ENCODE measurements at places on chromosomes 4 and X. TPM values are rescaled to one million over a fixed set of nuclear protein-coding genes. Genes with fewer than 3 reads are reported as not detected.

DNA sequence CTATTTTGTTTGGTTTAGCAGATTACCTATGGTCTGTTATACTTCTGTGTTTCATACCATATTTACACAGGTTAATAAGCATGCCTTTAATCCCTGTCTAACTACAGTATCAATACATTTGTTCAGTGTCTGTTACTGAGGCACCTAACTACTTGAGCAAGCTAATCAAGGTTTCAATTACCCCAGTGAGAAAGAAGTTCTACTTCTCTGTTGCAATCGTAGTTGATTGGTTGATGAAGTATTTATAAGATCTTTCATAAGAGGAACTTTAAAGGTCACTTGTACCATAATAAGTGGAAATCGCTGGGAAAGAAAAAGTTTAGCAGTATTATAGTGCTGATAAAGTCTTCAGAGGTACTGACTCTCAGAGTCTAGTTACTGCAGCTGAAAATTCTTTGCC lies 490.6 kb downstream of the RPA4 start:
- DNase-seq = no peak

DNA sequence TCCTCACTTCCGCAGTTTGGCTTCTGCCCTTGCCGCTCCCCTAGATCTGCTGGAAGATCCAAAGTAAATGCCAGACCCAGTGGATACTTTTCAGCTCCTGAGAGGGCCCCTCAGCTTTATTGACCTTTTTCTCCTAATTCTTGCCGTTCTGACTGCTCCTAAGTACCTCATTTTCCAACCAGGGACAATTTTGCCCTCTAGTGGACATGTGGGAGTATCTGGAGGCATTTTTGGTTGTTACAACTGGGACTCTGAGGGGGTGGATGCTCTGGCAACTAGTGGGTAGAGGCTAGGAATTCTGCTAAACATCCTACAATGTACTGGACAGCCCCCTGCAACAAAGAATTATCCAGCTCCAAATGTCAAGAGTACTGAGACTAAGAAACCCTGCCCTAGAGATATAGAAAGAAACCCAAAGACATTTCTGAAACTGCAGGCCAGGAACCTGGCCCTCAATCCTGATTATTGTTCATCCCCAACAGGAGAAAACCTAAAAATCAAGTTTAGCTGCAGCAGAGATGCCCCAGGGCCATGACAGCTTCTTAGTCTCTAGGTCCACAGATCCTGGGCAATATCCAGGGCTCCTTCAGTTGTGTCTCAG lies 3.4 kb downstream of the TEX13B start:
- no peak for DNase-seq

DNA sequence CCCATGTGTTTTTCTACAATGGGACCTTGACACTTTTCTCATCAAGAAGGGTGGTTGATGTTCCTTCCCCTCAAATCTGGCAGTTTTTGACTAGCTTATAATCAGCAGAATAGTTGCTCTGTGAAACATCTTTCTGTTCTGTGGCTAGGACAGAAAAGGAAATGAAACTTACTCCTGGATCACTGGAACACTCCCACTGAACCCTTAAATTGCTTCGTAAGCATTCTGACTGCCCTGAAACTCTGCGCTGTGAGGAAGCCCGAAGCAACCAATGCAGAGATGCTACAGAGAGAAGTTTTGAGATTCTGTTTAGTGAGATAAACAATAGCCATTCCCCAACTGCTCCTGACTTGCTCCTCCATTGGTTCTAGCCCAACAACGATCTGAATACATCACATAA lies 602.2 kb downstream of the CENPC start:
- DNase-seq = no peak

GRCh38 chr4:150355418-150355817 lies 226.5 kb upstream of the MAB21L2 start:
- DNase-seq = no peak

DNA sequence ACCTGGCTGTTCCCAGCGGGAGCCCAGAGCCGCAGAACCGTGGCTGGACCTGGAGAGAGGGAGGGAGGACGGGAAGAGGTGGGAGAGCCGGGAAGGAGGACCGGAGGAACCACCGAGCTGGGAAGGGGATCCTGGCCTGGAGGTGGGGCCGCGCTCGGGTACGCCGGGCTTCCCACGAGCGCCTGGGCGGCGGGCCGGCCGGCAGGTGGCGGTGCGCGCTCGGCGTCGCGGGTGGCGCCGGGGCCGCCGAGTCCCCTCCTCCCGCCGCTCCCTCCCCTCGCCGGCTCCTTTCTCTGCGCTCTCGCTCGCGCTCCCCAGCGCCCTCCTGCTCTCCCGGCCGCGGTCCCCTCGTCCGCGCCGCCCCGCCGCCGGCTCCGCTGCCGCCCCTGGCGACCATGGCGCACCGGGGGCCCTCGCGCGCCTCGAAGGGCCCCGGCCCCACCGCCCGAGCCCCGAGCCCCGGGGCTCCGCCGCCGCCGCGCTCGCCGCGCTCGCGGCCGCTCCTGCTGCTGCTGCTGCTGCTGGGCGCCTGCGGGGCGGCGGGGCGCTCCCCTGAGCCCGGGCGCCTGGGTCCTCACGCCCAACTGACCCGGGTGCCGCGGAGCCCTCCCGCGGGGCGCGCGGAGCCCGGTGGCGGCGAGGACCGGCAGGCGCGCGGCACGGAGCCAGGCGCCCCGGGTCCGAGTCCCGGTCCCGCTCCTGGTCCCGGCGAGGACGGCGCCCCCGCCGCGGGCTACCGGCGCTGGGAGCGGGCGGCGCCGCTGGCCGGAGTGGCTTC lies at the start of gene SORCS2:
Gene SORCS2, plus strand, starts transcription at position 287 of the 778 bp plus-strand sequence.
- peak; percentile 69 for DNase-seq

DNA sequence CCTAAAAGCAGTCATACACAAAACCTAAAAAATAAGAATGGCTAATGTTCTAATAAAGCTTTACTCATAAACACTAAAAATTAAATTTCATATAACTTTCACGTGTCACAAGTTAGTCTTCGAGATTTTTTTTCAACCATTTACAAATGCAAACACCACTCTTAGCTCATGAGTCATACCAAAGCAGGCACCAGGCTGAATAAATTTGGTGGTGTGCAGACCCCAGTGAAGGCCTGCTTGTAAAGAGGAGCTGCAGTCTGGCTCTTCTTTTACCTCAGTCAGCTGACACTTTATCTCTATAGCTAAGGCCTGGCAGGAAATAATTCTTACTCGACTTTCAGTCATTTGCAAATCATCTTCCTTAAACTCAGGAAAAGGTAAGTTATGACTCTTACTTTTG lies 37.4 kb downstream of the CLOCK start:
- DNase-seq = no peak

- no peak for DNase-seq
These were observed 58.4 kb upstream of the MSANTD1 start for GRCh38 chr4:3190549-3190948.

DNA sequence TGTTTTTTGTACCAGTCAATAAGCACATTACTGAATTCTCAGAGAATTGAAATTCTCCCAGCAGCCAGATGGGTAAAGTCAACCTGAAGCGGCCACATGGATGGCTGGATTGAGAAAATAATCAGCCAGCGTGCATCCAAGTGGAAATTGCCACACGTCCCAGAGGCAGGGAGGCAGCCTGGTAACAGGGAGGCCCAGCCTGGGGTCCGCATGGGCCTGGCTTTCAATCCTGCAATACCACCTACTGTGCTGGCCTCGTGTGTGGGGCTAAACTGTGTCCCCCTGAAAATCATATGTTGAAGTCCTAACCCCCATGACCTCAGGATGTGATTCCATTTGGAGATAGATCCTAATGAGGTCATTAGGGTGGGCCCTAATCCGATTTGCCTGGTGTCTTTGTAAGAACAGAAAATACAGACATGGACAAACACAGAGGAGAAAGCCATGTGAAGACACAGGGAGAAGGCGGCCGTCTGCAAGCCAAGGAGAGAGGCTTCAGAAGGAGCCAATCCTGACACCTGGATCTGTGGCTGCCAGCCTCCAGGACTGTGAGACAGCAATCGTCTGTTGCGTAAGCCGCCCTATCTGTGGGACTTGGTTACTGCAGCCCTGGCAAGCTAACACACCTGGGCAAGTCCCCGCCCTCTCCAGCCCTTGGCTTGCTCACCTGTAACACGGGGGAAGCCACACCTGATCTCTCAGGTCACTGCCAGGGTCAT lies 90.3 kb downstream of the JAKMIP1 start:
- DNase-seq = no peak

- DNase-seq = no peak
These were observed 33.5 kb upstream of the KCNIP4 start for GRCh38 chr4:21982087-21982486.

The LRCH2 gene
- not detected for total RNA-seq

The PPP2R2C gene
- total RNA-seq = not detected

The ADH1C gene
- total RNA-seq = not detected
